Activated T-helper 1 cell treated with Interleukin-2 at 50 U/mL for 16 hours (primary cell): ENCODE measurements at places on chromosomes 16 and 17.

DNA sequence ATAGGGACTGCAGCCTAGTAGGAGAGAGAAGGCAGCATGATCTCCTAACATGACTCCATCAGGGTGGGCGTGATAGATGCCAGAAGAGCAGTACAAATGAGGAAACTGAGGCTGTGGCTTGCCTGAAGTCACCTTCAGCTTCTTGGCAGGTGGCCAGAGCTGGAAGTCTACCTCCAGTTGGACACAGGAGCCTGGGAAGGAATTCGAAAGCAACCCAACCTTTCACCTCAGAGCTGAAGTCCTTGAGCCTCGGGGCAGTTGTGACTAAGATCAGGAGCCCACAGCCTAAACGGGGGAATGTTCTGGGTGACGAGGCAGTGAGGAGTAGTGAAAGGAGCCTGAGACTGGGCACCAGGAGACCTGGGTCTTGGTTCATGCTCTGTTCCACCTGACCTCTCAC, 9.4 kb upstream of the SLC52A1 start:
- DNase-seq, result no peak

DNA sequence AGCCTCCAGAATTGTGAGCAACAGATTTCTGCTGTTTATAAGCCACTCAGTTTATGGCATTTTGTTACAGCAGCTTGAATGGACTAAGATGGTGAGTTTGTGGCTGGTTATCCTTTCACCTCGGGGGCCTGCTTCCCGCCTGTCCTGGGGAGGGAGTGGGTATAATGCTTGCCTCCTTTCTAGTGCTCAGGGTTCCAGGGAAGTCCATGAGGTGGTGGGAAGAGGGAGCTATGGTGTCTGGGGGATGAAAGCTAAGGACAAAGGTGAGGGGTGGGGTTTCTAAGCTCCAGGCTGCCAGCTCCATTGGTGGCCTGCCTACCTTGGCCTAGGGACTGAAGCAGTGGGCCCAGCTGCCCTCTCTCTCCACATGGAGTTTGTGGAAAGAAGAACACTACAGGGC, 50.2 kb upstream of the SDK2 start:
- no peak for DNase-seq

DNA sequence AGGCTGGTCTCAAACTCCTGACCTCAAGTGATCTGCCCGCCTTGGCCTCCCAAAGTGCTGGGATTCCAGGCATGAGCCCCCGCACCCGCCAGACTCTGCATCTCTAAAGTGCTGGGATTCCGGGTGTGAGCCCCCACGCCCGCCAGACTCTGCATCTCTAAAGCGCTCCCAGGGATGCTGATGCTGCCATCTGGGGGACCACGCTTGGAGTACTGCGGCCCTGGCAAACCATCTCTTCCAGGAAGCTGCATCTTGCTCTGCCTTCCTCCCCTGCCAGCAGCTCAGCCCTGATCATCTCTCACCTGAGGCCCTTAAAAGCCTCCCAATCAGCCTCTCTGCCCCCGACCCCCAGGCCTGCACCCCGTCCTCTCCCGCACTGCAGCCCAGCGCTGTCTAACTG, 4.1 kb downstream of the CEP295NL start:
- no peak for DNase-seq

- no peak for DNase-seq
These were observed 102.5 kb upstream of the CDH5 start for GRCh38 chr16:66263973-66264310.

DNA sequence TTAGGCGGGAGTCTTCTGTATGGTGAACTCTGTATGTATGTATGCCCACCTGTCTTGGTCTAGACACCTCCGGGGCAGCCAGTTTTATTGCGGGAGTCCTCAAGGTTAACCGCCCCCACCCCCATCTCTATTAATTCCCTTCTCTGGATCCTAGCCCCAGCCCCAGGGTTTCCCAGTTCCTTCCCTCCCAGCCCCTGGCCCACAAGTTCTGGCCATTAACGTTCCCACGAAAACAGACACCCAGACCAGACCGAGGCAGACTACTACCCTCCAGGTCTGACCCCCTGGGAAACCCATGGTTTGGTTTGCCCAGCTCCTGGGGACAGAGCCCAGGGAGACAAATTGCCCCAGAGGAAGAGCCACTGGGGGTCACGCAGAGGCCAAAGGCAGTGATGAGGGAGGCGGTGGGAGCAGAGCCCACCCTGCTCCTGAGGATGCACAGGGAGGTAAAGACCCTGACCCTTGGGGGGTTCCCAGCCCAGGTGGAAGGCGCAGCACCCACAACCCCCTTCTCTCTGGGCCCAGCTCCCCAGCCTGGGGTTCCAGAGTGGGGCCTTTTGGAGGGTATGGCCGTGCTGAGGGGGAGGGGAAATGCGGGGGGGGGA, 8.5 kb downstream of the TBKBP1 start:
- no peak for DNase-seq

DNA sequence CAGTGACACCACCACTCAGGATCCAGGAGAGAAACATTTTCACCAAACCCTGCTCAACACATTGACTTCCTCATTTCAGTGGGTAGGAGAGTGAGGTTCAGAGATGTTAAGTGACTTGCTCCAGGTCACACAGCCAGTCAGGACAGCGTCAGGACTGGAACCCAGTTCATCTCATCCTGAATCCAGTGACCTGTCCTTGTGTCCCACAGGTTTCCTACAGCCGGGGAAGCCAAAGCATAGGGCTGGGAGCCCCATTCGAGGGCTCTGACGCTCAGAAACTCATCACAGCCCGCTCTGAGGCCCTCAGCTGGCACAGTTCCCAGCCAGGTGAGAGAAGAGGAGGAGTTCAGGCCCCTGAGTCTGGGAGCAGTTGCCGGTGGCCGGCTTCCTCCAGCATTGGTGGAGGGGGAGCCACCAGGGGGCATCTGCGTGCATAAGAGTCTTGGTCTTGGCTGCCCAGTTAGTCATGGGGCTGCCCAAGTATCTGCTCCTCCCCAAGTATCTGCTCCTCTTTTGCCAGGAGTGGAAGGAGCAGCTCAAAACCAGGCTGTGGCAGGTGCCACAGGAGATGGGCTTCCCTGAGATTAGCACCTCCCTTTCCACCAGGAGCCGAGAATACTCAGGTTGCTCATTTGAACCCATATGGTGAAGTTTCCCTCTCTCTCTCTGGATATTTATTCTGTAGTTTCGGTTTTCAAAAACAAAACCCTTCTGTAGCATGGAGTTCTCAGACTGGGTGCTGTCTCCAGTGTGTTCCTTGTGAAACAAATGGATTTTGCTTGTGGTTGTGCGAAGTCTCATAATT, 56.0 kb downstream of the TNFRSF13B start:
- DNase-seq, result no peak

DNA sequence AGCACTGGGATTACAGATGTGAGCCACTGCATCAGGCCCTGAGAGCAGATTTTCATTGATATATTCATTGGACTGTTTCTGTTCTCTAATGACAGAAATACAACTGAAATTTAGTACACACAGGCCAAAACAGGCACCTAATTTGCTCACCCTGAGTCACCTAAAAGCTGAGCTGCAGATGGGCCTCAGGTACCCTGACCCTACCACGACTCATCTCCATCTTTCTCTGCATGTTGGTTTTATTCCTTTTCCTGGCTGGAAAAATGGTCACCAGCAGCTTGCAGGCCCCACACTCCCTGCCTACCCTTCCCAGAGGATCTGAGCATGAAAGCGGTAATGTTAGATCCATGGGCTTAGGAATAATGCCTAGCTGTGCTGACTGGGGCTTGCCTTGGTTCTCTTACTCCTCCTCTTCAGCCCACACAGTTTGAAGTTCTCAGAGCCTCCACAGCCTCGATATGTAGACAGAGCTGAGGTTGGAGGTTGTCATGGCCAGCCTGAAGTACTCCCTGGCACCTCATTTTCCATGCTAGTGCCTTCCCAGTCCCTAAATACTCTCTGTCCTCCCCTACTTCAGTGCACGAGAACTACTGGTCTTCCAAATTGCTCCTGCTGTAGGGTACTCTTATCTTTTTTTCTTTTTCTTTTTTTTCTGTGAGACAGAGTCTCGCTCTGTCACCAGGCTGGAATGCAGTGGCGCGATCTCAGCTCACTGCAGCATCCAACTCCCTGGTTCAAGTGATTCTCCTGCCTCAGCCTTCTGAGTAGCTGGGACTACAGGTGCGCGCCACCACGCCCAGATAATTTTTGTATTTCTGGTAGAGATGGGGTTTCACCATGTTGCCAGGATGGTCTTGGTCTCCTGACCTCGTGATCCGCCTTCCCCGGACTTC, 51.1 kb downstream of the CENPV start:
- no peak for DNase-seq

DNA sequence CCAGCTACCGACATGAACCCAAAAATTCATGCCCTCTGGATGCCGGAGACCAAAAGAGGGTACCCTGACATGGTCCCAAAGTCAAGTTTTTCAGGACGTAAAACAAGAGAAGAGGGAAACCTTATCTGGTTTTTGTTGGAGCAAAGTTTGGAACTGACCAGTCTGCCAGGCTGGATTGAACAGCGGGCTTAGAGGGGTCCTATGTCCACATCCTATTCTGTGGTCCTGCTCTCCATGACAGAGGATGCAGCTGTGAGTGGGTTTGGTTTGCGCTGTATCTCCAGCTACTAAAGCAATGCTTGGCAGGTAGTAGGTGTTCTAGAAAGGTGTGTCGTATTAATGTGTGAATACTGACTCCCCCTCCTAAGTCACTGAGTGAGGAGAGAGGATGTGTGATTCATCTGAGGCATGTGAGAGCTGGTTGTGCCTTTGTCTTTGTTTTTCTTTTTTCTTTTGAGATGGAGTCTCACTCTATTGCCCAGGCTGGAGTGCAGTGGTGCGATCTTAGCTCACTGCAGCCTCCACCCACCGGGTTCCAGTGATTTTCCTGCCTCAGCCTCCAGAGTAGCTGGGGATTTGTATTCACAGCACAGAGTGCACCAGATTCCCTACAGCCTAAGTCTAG, 31.0 kb downstream of the PMM2 start:
- DNase-seq, result no peak

GRCh38 chr17:17090642-17091103, 48.4 kb downstream of the MPRIP start:
- no peak for DNase-seq

DNA sequence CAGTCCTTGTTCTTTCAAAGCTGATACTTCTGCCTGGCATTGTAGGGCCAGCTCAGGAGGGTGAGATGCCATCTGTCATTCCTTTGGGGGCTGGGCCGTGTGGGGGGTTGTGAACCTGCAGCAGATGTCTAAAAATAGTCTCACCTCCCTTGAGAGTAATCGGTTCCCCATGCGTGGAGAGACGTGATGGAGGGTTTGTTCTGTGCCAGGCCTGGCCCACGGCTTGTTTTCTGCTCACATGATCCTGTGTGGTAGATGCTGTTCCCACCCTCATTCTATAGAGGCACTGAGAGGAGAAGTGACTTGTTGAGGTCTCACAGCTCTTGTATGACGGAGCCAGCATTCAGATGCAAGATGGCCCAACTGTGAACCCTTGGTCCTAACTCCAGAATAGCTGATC, 4.6 kb downstream of the IRF8 start:
- DNase-seq, result no peak

DNA sequence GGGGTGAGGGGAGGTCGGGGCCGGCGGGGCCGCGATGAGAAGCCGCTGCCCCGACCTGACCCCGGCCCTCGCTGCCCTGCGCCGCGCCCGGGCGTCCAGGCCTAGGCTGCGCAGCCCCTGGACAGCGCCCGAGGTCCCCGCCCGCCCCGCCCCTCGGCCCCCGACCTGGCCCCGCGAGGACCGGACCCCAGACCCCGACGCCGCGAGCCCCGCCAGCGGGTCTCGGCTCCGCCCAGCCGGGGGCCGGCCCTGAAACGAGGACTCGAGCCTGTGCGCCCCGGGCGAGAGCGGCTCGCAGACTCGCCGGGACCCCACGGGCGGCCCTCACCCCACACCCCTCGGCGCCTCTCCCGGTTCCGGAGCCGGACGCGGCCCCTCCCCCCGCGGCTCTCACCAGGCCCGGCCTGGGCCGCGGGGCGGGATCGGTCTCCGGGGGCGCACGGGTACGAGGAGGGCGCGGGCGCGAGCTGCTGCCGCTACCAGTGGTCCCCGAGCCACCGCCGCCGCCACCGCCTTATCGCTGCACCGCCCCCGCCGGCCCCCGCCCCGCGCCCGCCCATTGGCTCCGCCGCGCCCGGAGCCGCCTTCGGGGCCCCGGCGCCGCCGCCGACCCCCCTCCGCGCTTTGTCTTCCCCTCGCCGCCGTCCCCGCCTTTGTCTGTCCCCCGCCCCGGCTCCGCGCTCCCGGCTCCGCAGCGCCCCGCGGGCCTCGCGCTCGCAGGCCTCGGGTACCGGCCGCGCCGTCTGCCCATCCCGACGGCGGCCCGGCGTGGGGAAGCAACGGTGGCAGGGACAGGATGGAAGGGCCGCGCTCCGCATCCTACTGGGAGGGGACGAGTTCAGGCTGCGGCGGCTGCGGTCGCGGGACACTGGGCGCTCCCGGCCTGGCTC, at the start of gene LIMD2:
Gene LIMD2, minus strand, starts transcription at position 488 of the 890 bp plus-strand sequence. CDS start 827 bp downstream, outside the sequence.
- DNase-seq, result peak; percentile 87

GRCh38 chr16:89574681-89575246, 794 bp upstream of the CPNE7 start:
- peak; percentile 32 for DNase-seq

DNA sequence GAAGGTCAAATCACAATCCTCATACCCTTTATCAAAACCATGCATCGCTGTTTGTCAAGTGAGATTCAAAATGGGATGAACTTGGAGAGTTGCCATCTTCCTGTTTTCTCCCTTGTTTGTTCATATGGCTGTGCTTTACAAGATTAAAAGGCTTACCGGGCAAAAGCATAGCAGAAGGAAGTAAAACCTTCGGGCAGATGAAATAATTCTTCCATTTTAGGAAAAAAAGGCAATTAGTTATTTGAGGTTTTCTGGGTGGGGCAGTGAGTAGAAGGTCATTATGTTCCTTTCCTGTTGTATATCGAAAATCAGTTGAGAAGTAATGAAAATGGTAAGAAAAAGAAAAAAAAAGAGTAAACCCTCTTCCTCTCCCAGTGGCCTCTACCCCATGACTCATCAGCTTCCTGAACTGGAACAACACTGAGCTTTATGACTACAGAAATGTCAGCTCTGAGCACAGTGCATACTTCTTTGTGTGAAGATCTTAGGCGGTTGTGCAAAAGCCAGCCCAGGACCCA, 369.2 kb downstream of the CDH13 start:
- no peak for DNase-seq

- DNase-seq, result peak; percentile 47
These were observed 44.8 kb downstream of the PITPNC1 start for GRCh38 chr17:67421869-67422273.

- DNase-seq, result no peak
These were observed 68.3 kb downstream of the GTF3C1 start for GRCh38 chr16:27481282-27481934.

DNA sequence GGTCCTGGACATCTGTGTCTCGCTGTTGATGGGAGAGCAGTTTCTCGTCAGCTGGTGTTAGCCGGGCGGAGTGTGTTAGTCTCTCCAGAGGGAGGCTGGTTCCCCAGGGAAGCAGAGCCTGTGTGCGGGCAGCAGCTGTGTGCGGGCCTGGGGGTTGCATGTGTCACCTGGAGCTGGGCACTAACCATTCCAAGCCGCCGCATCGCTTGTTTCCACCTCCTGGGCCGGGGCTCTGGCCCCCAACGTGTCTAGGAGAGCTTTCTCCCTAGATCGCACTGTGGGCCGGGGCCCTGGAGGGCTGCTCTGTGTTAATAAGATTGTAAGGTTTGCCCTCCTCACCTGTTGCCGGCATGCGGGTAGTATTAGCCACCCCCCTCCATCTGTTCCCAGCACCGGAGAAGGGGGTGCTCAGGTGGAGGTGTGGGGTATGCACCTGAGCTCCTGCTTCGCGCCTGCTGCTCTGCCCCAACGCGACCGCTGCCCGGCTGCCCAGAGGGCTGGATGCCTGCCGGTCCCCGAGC, 17.9 kb downstream of the GAA start:
- DNase-seq, result no peak

GRCh38 chr16:28933171-28933570, 1.4 kb downstream of the CD19 start:
- no peak for DNase-seq
